ENCODE measurements at places on chromosomes 7 and 10.

DNA sequence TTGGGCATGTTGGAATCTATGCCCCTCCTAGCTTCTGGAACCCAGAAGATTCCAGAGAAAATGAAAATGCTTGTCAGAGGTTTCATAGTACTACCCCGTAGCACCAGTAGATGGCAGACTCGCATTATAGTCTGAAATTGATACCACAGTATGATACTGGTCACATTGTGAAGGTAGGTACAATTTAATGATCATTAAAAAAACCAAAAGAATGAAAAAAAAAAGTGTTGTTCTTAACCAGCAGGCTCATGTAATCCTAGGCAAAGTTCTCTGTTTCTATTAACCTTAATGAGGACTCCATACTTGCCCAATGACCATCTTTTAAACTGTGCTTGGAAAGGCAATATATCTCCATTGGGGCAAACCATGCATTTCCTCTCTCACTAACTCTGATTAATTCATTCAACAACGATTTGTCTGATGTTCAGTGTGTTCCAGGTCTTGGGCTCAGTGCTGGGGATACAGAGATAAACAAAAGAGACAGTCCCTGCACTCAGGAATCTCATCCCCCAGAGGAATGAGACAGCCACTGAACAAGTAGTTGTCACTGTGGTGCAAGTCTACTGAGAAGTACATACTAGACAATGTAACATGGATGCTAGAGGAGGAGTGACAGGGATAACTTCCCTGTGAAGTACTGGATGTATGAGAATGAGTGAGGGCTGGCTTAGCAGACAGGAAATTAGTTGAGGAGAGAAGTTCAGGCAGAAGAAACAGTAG, 223.5 kb upstream of the PHYHIPL start:
- no peak for DNase-seq

DNA sequence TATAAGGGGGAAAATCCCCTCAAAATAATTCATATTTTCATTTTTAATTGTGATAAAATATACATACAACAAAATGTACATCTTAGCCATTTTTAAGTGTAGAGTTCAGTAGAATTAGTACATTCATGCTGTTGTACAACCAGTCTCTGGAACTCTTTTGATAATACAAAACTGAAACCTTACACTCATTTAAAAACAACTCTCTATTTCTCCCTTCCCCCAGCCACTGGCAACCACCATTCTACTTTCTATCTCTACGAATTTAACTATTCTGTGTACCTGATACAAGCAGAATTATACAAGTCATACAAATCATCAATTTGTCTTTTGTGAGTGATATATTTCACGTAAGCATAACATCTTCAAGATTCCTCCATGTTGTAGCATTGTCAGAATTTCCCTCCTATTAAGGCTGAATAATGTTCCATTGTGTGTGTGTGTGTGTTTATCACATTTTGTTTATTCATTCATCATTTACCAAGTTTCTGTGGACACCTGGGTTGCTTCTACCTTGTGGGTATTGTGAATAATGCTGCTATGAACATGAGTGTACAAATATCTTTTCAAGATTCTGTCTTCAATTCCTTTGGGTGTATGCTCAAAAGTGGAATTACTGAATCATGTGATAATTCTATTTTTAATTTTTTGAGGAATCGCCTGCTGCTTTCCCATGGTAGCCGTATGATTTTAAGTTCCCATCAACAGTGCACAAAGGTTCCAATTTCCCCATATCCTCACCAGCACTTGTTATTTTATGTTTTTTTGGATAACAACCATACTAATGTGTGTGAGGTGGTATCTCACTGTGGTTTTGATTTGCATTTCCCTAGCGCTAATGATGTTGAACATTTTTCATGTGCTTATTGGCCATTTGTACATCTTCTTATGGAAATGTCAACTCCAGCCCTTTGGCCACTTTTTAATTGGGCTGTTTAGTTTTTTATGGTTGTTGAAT, 4.7 kb upstream of the EBLN1 start:
- no peak for DNase-seq

DNA sequence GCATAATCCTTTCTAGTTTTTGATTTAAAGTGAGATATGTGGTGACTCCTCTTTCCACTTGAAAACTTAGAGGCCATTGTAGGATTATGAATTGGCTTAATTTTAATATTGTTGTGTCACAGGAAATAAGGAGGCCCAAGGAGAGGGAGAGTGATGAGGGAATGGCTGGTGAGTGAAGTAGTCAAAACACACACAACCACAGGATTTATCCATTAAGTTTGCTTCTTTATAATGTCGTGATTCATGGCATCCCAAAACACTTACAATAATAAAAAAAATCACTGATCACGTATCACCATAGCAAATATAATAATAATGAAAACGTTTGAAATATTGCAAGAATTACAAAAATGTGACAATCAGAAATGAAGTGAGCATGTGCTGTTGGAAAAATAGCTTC, 1215.5 kb upstream of the LRRTM3 start:
- no peak for DNase-seq

DNA sequence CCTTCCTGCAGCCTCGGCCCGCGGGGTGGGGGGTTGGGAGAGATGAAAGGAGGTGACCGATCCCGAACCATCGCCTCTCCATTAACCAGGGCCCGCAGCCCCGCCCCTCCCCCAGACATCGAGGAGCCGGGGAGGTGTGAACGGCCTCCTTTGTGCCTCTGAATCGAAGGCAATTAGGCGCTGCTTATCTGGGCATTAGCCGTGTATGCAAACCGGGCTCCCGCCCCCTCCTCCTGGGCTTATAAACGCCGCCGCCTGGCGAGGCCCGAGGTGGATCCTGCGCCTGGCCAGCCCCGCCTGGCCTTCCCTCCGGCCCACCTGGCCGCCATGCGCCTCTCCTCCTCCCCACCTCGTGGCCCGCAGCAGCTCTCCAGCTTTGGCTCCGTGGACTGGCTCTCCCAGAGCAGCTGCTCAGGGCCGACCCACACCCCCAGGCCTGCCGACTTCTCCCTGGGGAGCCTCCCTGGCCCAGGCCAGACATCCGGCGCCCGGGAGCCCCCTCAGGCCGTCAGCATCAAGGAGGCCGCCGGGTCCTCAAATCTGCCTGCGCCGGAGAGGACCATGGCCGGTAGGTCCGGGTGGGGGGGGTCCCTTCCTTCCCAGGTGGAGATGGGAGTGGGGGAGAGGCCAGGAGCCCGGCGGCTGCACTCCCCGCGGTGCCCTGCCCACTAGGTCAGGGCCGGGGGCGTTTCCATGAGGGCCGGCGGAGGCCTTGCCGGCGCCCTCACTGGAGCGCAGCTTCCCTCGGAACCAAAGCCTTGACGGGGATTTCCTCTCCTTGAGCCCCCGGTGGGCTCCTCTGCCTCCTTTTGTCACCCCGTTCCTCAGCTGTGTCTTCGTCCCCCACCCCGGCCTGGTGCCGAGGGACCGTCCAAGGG, at the start of gene VENTX:
Gene VENTX (plus strand): TSS at position 268 of the 878 bp plus-strand sequence. CDS start 60 bp downstream, at position 328.
- no peak for DNase-seq

DNA sequence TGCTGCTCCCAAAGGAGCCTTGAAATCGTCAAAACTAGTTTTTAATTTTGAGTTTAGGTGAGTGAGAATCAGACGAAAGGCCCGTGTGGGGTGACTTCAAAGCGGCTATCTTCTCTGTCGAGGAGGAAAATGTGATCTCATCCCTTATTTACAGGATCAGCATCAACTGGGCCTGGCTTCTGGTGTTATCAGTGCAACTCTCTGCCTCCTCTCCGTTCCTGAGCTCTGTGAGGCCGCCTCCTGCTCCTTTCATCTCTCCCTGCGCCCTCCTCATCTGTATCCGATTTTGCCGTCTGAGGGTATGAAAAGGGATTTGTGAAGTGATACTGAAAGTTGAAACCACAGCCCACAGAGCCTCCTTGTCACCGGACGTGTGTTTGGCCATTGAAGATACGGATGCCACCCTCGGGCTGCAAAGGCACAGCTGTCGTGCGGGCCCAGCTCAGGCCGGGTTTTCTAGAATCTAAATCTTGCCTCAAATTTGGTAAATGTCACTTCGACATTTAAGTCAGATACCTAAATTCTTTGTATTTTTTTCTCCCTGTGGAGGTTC, 408.7 kb upstream of the ADARB2 start:
- no peak for DNase-seq

DNA sequence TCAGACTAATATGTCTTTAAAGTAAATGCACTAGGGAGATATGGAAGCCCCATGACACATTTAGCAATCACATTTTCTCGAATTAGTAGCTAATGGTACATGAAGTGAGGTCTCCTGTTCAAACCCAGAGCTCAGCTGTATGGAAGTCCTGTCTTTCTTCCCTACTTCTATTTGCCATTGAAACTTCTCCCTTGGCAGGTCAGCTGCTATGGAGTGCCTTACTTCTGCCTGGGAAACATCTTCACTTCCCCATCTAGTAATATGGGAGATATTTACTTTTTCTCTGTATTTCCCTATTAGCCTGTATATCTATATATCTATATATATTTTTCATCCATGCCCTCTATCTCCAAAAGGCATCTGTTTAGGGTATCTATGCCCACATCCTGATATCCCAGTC, 225.3 kb upstream of the INHBA start:
- DNase-seq = no peak

DNA sequence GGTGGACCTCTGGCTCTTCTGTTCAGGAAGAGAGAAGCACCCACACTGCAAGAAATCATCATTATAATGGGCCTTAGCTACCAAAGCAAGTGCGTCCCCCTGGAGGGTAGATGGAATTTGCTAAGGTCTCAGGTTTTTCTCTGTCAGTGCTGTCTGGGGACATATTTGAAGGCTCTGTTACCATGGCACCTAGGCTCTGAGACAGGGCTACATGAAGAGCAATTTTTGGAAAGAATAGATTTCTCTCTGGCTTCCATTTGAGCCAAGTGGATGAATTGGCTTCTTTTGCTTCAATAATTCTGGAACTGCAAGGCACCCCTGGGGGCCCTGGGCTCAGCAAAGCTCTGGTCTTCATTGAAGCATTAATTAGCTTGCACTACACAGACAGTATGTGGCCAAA, 349.1 kb upstream of the GALNT17 start:
- no peak for DNase-seq

GRCh38 chr7:90267263-90267858, 22.4 kb downstream of the CFAP69 start:
- DNase-seq = no peak

DNA sequence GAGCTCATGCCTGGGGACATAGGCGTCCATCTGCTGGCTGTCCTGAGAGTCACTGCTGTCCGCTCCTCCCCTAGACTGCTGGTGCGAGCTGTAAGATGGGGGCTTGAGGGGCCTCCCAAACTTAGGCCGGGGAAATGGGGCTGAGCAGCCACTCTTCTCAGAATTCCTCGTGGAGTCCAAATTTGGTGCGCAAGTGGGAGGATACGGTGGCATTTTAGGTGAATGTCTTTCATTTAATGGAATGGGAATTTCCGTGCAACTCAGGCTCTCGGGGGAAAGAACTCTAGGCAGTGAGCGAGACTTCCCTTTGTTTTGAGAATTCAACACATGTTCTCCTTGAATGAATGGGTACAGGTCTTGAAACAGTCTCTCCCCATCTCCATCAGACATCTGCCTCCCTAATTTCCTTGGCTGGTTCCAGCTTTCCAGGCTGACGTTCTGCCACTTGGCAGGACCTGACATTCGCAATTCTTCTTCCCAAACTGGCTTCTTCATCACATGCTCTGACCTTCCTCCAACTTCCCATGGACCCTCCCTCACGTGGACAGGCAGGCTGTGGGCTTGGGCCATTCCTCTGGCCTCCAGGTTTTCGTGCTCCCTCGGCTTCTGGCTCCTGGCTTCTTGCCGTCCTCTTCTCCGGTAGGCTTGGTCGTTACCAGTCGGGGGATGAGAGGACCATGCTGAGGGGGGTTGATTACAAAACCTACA, 30.1 kb downstream of the JCAD start:
- DNase-seq = no peak

DNA sequence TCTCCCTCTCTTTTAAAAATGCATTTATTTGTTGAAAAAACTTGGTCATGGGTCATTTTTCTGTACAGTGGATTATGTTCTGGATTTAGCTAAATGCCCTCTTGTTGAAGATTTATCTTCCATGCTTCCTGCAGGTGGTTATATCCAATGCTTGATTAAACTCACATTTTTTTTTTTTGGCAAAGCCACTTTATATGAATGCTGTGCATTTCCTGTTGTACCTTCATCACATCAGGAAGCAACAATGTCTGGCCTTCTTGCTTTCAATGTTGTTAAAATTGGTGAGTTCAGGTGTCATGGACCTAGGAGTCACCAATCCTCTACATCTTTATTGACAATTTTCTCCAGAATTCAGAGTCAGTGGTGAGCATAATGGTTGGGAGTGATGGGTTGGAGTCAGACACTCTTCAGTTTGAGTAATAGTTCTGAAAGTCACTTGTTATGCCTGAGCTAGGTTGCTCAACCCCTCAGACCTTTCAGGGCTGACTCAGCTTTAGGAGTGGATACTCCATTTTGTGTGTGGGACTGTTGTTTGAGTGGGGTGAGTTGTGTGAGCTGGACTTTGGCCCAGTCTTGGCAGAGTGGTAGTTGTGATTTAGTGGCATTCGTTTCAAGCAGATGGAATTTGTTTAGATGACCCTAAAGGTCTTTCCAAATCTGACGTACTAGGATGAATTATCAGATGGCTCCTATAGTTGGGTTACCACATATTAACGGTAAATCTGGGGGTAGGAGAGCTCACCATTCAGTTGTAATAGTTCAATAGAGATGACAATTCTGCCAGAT, 213.5 kb upstream of the ZNF32 start:
- no peak for DNase-seq

DNA sequence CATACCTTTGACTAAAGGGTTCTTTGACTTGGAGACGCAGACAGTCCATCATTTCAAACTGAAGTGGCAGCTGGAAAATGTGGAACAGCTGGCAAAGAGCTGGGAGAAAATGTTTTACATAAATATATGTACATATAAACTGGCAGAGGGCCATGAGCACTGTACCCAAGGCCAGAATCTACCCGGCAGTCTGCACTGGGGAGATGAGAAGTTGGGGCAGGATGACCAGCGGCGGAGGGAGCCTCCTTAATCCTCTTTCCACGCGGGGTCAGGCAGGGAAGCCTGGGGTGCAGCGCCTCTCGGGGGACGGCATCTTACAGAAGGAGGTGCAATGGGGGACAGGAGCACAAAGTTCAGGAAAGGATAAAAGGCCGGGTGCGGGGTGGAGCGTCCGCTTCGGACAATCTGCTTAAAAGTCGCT, 1.3 kb downstream of the GLI3 start:
- DNase-seq = no peak

GRCh38 chr10:114432566-114433093, 28.3 kb upstream of the AFAP1L2 start:
- DNase-seq = no peak

GRCh38 chr10:121516093-121516865, 82.0 kb downstream of the FGFR2 start:
- no peak for DNase-seq

- no peak for DNase-seq
These were observed 1.3 kb upstream of the PAPSS2 start for GRCh38 chr10:87658321-87658795.

DNA sequence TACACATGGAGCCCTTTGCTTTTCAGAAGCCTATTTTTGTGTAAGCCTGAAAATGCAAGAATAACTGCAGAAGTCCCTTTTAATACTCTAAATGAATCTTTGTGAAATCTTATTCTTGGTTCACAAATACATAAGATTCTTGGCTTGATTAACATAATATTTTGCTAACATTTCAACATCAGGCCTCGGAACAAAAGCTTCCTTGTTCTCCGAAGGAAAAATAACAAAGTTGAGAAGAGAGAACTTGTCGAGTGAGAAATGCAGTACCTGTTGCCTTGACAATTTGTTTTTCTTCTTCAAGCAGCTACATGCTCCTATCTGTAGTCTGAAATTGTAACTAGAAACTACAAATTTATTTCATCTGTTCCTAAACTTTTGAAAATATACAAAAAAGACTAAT, 8.5 kb downstream of the NT5C2 start:
- no peak for DNase-seq

GRCh38 chr10:109924967-109925620, 1.8 kb upstream of the XPNPEP1 start:
- DNase-seq = peak; percentile 42

- no peak for DNase-seq
These were observed 3.2 kb downstream of the AKR1B15 start for GRCh38 chr7:134552105-134552504.
